Stromal cell of bone marrow (primary cell): ENCODE measurements at places on chromosomes 12 and 14.

DNA sequence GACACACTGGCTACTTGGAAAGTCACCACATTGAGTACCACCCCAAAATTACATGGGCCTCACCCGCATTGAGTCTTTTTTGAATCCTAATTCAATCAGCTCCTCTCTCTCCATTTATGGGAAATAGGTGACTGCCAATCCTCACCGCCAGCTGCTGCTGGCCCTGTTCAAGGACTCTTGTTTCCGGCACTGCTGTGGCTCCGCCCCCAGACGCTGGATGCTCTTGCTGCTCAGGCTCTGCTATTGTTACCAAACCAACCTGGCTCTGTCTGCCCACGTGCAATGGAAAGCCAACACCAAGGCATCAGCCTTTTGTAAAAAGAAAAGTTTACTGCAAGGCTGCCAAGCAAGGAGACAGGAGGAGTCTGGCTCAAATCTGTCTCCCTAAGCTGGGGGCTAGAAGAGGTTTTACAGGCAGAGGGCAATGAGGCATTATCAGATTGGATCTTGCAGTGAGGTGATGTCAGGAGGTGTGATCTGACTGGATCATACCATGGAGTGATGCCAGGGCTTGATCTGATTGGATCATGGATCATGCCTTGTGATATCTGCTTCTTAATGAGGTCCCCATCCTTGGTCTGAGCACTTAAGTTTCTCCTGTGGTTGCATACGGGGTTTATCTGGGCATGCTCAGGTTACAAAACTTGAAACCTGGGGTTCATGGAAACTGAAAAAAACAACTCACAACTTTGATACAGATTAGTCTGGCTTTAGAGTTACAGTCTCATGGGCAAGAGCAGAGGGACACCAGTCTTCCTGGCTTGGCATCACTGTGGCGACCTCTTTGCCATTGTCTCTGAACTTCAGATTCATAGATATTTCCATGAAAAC is 117.1 kb upstream of the SLC35F4 start:
- no peak for DNase-seq

DNA sequence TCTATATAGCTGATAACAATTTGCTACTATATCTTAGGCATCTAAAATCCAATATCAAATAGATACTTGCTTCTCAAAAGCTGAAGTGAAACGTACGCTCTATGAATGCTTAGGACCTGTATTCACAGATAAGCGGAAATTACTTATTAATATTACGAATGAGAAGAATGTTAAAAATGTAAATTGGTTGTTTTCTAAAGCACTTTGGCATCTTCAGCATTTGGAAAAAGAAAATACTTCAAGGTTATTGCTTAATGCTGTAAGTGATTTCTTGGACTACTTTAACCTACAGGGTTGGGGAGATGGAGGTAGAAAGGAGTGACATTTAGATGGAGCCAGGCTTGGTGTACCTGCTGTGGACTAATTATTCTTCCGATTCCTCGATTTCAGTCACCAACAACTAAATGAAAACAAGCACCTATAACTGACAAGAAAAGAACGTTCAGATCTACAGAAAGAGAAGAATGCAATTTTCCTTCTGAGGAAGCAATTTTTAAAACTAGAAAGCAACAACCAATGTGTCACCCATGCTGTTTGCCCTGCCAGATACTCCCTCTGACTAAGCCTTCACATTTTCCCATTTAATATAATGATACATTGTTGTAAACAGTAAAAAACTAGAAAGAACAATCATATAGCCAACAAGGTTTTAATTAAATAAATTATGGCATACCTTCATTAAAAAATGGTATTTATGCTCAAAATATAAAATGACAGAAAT is 49.3 kb downstream of the SLC25A21 start:
- no peak for DNase-seq

DNA sequence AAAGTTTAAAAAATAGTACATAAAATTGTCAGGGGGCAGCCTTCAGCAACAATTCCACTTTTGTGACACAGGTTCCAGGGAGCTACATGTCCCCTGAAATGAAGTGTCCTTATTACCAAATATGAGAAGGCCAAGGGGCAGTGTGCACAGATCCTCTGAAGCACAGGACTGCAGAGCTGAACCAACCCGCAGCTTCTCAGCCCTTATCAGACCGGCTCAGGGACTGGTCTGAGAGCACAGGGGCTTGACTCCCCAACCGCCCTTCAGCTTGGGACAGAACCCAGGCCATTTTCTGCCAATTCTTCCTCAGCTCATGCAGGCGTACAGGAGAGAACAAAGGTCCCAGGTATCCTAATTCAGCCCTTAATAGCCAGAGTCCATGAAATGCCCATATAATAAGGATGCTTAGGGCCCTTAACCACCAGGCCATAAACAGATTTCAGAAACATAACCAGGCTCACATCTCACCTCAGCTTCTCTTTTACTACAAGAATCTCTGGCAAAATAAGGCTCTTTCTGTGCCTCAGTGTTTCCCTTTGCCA is 221.3 kb downstream of the ANO2 start:
- no peak for DNase-seq

- peak; percentile 98 for DNase-seq
Observed at GRCh38 chr12:53096089-53096741, 1.3 kb upstream of the IGFBP6 start.

DNA sequence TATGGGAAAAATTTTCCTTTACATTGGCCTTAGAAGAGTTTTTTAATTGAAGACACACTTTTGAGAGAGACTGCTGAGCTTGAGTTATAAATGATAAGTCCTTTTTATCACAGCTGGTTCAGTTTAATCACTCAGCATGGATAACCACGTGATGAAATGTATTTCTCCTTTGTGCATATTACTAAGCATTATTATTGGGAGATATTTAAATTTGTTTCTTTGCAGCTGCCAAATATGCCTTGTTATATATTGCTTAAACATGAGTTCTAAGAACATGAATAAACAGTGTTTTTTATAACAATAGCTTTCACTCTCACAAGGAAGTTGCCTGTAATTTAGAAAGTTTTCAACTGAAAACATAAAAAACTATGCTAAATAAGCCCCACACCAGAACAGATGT is 293.5 kb upstream of the LRFN5 start:
- DNase-seq, result no peak

GRCh38 chr14:38357557-38357956 is 101.7 kb upstream of the CLEC14A start:
- DNase-seq, result peak; percentile 73

DNA sequence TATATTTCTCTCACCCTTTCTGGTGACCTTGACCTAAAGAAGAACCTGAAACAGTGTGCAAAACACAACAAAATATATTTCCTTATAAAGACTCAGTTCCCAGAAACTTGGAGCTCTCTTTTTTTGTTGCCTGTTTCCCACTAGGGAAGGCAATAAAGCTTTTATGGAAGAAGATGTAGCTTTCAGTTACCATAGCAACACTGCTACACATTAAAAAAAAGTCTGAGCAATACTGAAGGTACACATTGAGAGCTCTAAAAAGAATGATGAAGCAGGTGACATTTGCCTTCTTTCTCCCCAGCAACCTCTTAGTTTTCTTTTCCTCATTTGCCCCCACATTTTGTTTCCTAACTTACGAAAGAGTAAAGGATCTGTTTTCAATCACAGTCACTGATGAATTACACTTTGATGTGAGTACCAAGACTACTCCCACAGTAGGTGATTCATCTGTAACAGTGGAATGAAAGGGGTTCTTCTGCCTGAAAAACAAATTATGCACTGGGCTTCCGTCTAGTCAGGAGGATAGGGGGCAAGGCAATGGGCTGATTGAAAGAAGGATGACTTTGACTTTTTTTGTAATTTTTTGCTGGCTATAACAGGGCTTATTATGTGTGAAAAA is 1.1 kb upstream of the CATSPERB start:
- DNase-seq, result peak; percentile 30

GRCh38 chr12:118521036-118521370 is 144.6 kb downstream of the SUDS3 start:
- DNase-seq, result no peak

- no peak for DNase-seq
Observed at GRCh38 chr14:48973151-48973550, 613.0 kb downstream of the RPS29 start.

DNA sequence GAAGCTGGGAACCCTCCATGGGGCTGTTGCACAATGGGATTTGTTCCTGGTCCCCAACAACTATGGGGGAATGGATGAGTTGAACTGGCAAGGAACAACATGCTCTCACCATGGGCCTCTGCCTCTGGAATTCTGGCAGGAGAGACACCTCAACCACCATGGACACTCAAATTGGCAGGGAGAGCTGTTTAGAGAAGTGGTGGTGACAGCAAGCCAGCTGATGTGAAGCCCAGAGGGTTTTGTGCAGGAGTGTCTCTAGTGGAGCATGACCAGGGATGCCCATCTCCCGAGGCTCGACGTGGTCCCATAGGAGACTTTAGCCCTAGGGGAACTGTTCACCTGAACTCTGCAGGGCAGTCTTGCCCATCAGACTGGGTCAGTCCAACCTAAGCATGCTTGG is 345.2 kb upstream of the CCDC196 start:
- DNase-seq, result no peak
